Chondrocyte (in vitro differentiated cells): ENCODE measurements at places on chromosomes 2 and 18. TPM values are rescaled to one million over a fixed set of nuclear protein-coding genes. Genes with fewer than 3 reads are reported as not detected.
A peak's percentile ranks its signal among the peaks of the same experiment; 100 is the strongest.

GRCh38 chr2:138630164-138630563, 128.6 kb downstream of the SPOPL start:
- DNase-seq: no peak

DNA sequence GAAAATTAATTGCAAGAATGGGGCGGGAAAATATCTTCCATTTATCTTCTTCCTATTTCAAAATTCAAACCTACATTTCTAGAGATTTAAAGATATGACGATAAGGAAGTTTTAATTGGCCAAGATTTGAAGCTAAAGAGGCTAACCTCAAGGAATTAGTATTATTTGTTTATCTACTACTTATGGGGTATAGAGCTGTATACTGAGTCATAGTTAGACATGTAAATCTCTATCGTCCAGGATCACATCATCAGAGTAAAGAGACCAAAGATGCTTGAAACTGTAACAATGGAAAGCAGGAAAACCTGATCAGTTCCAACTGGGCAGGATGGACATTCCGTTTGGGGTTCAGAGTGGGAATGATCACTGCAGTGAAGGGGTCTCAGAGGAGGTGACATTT, 95.2 kb upstream of the KLF7 start:
- no peak for DNase-seq

GRCh38 chr18:62571648-62572047, 48.8 kb downstream of the ZCCHC2 start:
- no peak for DNase-seq

GRCh38 chr18:22391407-22392345, 26.0 kb downstream of the CTAGE1 start:
- no peak for DNase-seq

- DNase-seq: no peak
Measured at GRCh38 chr2:191385416-191386160, 140.4 kb downstream of the MYO1B start.

- no peak for DNase-seq
Measured at GRCh38 chr2:206456078-206456754, 12.9 kb downstream of the ADAM23 start.

- no peak for DNase-seq
Measured at GRCh38 chr2:69744456-69744855, 2.5 kb downstream of the ANXA4 start.

GRCh38 chr2:226215902-226216503, 583.6 kb downstream of the IRS1 start:
- DNase-seq: no peak

- peak; percentile 91 for DNase-seq
Measured at GRCh38 chr2:80302314-80303005, 2.1 kb downstream of the LRRTM1 start.

DNA sequence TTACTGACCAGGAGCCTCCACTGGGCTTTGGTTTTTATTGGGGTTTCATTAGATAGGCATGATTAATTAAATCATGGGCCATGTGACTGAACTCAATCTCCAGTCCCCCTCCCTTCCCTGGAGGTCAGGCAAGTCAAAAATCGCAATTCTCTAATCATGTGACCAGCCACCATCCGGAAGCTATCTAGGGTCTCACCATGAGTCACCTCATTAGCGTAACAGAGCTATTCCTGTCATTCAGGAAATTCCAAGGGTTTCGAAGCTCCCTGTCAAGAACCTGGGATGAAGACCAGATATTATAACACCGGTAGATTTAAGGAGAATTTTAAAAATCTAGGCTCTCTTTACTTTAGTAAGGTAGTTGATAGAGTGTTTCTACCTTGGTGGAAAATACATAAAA, 180.3 kb upstream of the TCF4 start:
- DNase-seq: no peak

DNA sequence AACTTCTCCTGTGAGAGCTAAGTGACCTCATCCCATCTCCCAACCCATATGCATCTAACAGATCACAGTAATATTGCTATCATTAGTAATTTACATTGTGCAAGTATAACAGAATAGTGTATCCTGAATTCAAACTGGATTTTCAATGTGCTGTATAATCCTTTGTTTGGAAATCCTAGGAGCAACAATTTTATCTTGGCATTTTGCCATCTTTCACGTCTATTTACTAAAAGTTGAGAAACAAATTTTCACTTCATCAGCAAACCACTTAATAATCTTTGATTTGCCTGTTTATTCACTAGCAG, 3.8 kb downstream of the HNRNPLL start:
- no peak for DNase-seq

- no peak for DNase-seq
Measured at GRCh38 chr2:224574423-224575084, 10.6 kb downstream of the CUL3 start.

DNA sequence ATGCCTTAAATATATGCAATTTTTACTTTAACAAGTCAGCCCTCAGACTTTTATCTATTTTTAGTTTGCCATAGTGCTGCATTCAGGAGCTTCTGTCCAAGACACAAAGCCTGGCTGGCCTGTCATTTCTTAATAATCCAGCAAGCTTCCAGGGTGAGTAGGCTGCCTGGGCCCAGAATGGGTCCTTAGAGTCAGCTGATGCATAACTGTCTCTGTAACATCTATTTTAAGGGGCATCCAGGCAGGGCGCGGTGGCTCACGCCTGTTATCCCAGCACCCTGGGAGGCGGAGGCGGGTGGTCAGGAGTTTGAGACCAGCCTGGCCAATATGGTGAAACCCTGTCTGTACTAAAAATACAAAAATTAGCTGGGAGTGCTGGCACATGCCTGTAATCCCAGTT, 11.8 kb upstream of the GNLY start:
- DNase-seq: no peak

- no peak for DNase-seq
Measured at GRCh38 chr2:170165129-170165528, 12.8 kb upstream of the MYO3B start.

DNA sequence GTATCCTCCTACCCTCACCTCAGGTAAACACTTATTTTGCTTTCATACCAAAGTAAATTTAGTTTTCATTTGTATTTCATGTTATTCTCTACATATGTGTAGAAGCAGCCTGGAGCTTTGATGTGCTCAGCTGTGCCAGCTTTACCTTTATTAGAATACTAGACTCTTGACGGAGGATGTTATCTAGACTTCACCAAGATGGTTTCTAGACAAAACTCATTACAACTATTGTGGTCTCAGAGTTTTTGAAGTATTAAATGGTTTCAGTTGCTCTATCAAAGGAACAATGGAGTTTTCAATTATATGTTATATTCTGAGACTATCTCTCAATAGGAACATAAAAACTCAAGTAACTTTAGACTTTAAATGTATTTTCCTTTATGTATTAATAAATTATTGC, 5.0 kb upstream of the IL18RAP start:
- DNase-seq: no peak

DNA sequence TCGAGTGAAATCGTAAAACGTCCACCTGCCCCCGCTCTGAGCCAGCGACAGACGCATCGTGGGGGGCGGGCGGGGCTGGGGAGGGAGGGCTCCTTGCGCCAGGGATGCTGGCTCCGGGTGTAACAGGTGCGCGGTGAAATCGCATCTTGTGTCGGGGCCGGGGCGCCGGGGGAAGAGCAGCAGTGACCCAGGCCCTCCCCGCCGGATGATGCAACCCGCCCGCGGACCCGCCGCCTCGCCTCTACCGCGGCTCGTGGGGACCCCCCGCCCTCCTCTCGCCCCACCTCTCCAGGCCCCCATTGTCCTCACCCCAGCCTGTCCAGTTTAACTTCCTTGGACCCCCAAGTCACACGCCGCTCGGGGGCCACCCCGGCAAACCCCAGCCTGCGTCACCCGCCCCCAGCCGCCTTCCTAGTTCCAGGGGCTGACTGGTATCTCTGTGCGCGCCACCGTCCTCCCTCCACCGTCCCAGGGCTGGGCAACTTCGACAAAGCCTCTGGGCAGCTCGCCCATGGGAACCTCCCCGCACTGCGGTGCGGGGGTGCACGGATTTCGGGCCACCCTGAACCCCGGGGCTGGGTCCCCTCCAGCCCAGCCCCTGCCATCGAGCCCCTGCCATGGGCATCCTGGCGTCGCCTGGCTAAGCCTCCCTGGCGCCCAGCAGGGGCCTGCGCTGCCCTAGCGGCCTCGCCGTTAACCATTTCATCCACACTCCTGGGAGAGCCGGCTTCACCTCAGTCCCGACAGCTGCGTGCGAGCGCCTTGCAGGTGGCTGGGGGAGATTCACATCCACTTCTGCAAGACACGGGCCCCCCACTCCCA, 799 bp upstream of the KIF1A start:
- DNase-seq: no peak

- no peak for DNase-seq
Measured at GRCh38 chr2:84908948-84909713, 3.7 kb downstream of the TMSB10 start.

DNA sequence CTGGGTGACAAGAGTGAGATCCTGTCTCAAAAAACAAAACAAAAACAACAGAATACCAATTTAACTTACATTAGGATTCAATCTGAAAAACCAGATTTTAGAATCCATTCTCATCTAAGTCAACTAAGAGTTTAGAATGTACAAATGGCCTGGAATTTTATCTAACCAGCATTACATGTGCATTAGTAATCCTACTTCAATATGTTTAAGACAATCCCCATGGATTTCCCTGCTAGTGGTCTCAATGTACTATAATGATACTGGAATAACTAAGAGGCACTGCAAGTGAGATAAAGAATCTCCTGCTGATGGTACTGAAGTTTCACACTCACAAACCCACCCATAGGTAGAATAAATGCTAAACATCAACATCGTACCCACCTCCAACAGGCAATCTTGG, 53.9 kb upstream of the DNER start:
- no peak for DNase-seq

DNA sequence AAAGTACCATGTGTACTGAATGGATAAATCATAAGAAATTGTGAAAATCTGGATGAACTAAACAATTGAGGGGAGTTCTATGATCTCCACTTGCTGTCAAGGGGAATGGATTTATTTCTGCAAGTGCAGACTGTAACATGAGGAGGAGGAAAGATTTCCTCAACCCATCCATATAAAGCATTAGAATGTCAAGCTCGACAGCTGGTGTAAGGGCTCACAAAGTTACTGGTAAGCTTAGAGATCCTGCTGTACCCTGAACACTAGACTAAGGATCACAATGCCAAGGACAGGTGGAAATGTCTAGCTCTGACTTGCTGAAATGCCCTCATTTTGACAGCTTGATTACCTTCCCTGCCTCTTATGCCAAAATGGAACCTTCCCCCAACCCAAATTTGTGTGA, 125.3 kb downstream of the TCF4 start:
- DNase-seq: no peak

DNA sequence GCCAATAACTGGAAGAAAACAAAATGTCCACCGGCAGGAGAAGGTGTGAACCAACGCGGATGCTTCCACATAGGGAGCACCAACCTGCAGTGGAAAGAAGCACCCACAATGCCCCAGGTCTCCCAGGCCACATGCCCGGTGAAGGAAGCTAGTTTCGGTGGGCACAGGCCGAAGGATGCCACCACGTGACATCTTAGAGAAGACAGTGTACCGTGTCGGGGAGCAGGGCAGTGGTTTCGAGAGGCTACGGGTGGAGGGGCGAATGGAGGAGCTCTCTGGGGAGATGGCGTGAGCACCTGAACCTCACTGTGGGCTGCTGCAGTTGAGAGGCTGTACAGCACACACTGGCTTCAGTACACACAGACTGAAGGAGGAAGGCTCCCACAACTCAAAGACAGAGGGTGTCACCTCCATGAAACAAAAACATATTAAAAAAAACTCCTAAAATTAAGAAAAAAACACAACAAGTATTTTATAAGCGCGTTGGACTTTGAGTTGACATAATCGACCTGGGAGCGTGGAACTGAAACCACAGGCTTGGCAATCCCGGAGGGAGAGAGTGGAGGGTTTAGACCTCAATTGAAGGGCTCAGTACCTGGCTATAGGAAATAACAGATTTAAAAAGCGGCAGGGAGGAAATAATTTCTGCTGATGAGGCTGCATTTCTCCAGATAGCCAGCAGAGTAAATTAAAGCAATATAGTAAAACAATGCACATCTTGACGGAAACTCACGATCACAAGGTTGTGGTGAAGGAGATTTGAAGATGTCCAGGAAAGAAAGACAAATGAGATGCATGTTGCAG, 160.1 kb downstream of the RTP5 start:
- peak; percentile 75 for DNase-seq

DNA sequence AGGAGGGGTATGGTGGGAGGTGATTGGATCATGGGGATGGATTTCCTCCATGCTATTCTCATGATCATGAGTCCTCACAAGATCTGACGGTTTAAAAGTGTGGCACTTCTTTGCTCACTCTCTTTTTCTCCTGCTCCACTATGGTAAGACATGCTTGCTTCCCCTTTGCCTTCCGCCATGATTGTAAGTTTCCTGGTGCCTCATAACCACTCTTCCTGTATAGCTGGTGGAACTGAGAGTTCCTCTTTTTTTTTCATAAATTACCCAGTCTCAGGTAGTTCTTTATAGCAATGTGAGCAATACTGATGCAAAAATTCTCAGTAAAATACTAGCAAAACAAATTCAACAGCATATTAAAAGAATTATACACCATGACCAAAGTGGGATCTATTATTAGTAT, 728.5 kb upstream of the SLC8A1 start:
- no peak for DNase-seq

DNA sequence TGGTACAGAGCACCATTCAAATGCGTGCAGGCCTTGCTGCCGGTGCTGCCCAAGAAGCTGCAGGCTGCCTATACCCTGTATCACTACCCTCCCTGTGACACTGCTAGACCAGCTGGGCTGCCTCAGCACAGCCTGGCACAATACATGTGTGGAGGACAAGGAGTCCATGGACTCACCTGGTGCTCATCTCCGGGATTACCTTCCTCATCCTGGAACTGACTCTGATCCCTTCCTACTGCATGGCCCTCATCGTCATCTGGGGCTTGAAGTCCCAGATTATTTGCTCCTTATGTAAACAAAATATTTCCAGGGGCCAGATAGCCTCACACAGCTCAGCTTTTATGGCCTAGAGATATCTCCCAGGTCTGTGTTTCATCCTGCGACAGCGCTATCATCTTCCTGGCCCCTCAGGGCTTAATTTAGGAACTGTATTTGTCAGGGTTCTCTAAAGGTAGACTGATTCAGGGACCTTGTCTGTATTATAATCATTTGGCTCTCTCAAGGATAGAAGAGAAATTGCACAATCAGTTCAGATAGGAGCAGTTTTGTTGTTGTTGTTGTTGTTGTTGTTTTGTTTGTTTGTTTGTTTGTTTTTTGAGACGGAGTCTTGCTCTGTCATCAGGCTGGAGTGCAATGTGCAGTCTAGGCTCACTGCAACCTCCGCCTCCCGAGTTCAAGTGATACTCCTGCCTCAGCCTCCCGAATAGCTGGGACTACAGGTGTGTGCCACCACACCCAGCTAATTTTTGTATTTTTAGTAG, 42.9 kb downstream of the WDR75 start:
- no peak for DNase-seq

CYRIA gene
- 2.0 to 2.1 TPM in 2 of 3 replicates, not detected in the other for total RNA-seq

SIX3 gene
- total RNA-seq: not detected in 3 replicates

COL6A3 gene
- 250 to 264 TPM (median 264 TPM) in 3 replicates for total RNA-seq

FEZ2 gene
- 46.8 to 49.8 TPM (median 47.0 TPM) in 3 replicates for total RNA-seq

EDAR gene
- total RNA-seq: not detected in 3 replicates

QPCT gene
- total RNA-seq: 0.67 to 1.2 TPM in 2 of 3 replicates, not detected in the other

MPV17 gene
- total RNA-seq: 57.6 to 68.7 TPM (median 57.7 TPM) in 3 replicates

AMER3 gene
- total RNA-seq: not detected in 3 replicates

C2orf15 gene
- 0.17 to 0.26 TPM in 2 of 3 replicates, not detected in the other for total RNA-seq
